ENCODE measurements at places on chromosomes 11 and 22. TPM values are rescaled to one million over a fixed set of nuclear protein-coding genes. Genes with fewer than 3 reads are reported as not detected.

Gene BIRC3
- 105 TPM for total RNA-seq

Gene DRD4
- 1.0 TPM for total RNA-seq

Gene ATL3
- total RNA-seq, result 21.0 TPM

Gene KRTAP5-1
- not detected for total RNA-seq

Gene NXPE1
- total RNA-seq, result not detected

Gene RIC3
- 6.3 TPM for total RNA-seq

Gene TRAF6
- 8.7 TPM for total RNA-seq

Gene ART1
- total RNA-seq, result not detected

Gene DSCAML1
- total RNA-seq, result 0.30 TPM

Gene CLMP
- 0.15 TPM for total RNA-seq

GRCh38 chr11:115126515-115127208 lies 377.6 kb downstream of the CADM1 start:
- no peaks in the 10 kb centered on the region for H3K4me1 ChIP-seq
- peaks cover 2% of the 10 kb centered on the region for H3K27me3 ChIP-seq
- H3K36me3 ChIP-seq, result no peaks in the 10 kb centered on the region

DNA sequence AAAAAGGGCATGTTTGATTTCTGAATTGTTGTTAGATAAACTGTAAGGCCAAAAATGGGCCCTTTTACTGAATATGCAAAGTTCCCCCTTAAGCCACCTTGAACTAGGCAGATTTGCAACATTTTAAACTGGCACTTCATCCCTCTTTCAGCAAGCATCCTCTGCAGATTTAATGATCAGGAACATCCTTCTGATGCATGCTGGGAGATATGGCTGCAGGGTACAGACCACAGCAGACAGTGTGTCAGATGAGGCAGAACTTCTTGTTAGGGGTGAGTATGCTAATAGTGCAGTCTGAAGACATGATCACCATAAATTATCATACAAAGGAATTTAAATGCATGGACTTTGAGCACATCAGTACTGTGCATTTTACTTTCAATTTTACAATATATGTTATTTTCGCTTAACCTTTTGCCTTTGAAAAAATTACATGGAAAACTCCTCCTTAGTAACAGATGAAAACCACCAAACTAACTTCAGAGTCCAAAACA lies 462.5 kb upstream of the ARHGAP42 start:
- H3K4me1 ChIP-seq, result no peaks in the 10 kb centered on the region
- H3K36me3 ChIP-seq, result no peaks in the 10 kb centered on the region
- no peak for DNase-seq
- H3K27ac ChIP-seq, result no peak overlapping the region

GRCh38 chr11:97354576-97354975 lies 964.8 kb downstream of the JRKL start:
- H3K36me3 ChIP-seq, result no peaks in the 10 kb centered on the region
- no peak overlapping the region for H3K27ac ChIP-seq
- no peaks in the 10 kb centered on the region for H3K4me1 ChIP-seq

DNA sequence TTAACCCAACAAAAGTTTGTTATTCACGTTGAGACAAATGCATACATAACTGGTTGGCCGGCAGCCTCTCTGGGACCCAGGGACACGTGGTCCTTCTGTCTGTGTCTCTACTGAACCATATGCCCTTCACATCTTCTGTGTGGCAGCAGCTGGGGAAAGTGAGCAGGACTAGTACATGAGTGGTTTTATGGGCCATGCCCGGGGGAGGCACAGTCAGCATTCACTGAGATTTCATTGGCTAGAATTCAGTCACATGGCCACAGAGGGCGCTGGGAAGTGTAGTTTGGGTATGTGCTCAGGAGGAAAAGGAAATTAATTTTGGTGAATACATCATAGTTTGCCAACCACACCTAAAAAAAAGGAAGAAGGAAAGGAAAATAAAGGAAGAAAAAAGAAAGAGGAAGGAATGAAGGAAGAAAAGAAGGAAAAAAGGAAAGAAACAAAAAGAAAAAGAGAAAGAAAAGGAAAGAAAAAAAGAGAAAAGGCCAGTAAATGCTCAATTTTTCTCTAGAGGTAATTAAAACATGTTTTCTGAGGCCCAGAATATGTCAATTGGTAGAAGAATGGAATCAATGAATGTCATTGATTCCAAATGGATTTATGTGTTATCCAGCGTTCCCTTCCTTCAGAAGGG lies 55.9 kb upstream of the KIRREL3 start:
- H3K27me3 ChIP-seq, result no peaks in the 10 kb centered on the region
- H3K36me3 ChIP-seq, result no peaks in the 10 kb centered on the region
- no peak overlapping the region for H3K27ac ChIP-seq

GRCh38 chr11:112610494-112610893 lies 349.8 kb upstream of the PLET1 start:
- H3K27me3 ChIP-seq, result peaks cover 4% of the 10 kb centered on the region
- H3K36me3 ChIP-seq, result no peaks in the 10 kb centered on the region
- DNase-seq, result no peak
- no peaks in the 10 kb centered on the region for H3K4me1 ChIP-seq

GRCh38 chr11:129973068-129973467 lies 29.6 kb downstream of the PRDM10 start:
- H3K27ac ChIP-seq, result no peak overlapping the region
- no peak overlapping the region for H3K4me3 ChIP-seq
- peaks cover 4% of the 10 kb centered on the region for H3K4me1 ChIP-seq
- H3K36me3 ChIP-seq, result no peaks in the 10 kb centered on the region

DNA sequence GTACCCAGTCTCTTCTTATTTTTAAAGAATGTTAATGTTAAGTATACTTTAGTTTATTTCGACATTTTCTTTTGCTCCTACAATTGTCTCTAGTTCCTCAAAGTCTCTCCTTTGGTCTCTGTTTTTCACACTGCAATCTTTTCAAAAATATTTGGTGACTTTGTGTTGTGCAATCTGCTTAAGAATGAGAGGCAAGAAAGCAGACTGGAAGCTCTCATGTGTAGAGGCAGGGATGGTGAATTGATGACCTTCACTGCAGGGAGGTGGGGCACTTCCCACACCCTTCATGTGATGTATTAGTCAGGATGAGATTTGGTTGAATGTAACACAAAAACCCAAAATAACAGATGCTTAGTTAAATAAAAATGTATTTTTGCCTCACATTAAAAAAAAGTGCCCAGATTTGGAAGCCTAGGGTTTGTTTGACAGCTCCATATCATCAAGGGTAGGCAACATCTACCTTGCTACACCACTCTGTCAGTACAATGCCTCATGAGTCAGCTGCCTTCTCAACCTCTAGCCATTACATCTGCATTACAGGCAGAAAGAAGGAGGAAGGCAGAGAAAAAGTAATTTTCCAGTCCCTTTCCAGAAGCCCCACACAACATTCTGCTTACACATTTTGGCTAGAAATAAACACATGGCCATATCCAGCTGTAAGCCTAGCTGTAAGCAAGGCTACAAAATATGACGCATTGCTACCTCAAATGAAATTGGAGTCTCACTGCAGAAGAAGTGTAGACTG lies 3.8 kb upstream of the MMP27 start:
- H3K4me3 ChIP-seq, result no peak overlapping the region
- no peaks in the 10 kb centered on the region for H3K4me1 ChIP-seq
- H3K36me3 ChIP-seq, result no peaks in the 10 kb centered on the region
- no peak overlapping the region for H3K27ac ChIP-seq
- no peak for DNase-seq

- no peaks in the 10 kb centered on the region for H3K27me3 ChIP-seq
- peaks cover 5% of the 10 kb centered on the region for H3K4me1 ChIP-seq
- no peaks in the 10 kb centered on the region for H3K36me3 ChIP-seq
- H3K4me3 ChIP-seq, result no peak overlapping the region
Observed at GRCh38 chr11:63719987-63720386, 38.7 kb downstream of the RTN3 start.

- H3K27me3 ChIP-seq, result no peaks in the 10 kb centered on the region
- no peak overlapping the region for H3K27ac ChIP-seq
- no peaks in the 10 kb centered on the region for H3K36me3 ChIP-seq
- no peak overlapping the region for H3K4me3 ChIP-seq
- no peak for DNase-seq
Observed at GRCh38 chr11:121669422-121669821, 216.7 kb upstream of the SORL1-AS1 start.

DNA sequence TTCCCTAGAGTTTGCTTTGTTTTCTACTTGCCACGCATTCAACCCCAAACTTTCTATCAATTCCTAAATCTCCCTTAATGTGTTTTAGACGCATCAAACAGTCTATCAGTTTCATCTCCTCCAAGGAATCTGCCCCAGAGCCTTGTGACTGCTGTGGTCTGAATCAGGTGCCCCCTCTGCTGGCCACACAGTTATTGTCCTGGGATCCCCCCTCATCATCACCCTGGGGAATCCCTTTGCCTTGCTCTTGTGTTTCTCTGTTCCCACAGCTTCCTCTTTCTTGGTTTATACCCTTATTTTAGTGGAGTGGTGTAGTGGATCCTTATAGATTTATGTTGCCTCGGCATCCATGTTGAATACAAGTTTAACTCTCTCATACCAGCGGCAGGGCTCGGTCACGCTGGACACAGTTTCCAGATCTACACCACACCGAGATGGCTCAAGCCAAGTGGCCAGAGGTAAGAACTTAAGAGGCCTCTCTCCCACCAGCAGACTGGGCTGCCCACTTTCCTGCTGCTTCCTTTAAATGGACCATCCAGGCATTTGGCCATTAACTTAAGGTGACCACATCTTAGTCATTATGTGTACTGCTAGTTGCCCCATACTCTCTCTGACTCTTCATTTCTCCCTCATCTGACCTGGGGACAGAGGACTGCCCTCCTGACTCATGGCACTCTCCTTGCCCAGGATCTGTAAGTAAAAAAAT lies 8.2 kb downstream of the UPB1 start:
- H3K27ac ChIP-seq, result no peak overlapping the region
- H3K4me3 ChIP-seq, result no peak overlapping the region
- peak; percentile 87 for DNase-seq
- no peaks in the 10 kb centered on the region for H3K36me3 ChIP-seq

DNA sequence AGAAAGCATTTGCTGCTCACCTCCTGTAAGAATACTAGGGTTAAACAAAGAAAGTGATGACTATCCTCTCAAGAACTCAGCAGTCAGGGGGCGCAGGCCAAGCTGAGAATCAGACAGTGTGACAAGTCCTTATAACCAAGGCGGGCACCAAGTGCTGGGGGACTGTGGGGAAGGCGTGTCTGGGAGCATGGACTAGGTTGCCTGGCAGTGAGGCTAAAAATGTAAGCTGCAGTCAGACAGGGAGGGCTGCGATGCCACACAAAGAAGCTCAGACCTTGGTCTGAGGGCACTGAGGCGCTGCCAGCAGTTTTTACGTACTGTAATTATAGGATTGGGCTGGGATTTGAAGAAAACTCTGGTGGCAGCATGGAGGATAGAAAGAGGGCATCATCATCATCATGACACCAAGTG lies 73.7 kb downstream of the FLI1 start:
- H3K4me3 ChIP-seq, result no peak overlapping the region
- H3K4me1 ChIP-seq, result peaks cover 15% of the 10 kb centered on the region
- H3K36me3 ChIP-seq, result peaks cover 41% of the 10 kb centered on the region
- no peak for DNase-seq
- no peaks in the 10 kb centered on the region for H3K27me3 ChIP-seq
- no peak overlapping the region for H3K27ac ChIP-seq

DNA sequence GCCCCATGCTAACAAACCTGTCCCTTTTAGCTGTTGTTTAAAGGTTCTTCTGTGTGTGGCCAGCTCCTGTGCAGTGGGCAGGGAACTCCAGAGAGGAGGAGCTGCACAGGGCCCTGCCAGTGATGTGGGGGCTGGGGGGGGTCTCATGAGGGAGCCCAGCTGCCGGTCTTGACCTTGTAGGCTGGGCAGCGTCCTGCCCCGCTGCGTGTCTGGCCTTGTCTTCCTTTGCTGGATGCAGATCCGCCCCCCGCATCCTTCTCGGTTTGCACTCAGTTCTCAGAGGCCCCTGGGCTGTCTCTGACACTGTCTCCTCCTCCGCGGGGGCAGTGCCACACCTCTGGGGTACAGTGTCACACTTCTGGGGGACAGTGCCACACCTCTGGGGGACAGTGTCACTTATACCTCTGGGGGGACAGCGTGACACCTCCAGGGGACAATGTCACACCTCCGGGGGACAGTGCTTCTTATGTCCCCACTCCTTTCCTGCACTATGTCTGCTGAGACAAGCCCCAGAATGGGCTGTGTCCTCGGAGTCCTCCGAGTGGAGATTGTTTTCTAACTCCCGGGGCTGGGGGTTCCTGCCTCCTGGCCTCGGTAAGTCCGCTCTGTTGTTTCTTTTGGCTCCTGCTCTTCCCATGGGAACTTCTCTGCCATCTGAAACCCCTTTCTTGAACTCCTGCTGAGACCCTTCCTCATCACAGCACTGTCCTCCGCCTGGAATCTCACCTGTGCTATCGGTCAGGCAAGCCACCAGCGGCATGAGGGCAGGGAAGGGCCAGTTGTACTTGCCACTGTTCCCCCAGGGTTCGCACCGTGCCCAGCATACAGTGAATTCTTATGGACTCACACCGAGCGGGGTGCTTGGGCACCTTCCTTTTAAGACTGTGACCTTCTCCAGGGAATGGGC lies 788.3 kb downstream of the TBC1D22A start:
- peaks cover 4% of the 10 kb centered on the region for H3K27me3 ChIP-seq
- no peak for DNase-seq
- H3K4me3 ChIP-seq, result no peak overlapping the region
- H3K27ac ChIP-seq, result no peak overlapping the region
- H3K4me1 ChIP-seq, result no peaks in the 10 kb centered on the region

DNA sequence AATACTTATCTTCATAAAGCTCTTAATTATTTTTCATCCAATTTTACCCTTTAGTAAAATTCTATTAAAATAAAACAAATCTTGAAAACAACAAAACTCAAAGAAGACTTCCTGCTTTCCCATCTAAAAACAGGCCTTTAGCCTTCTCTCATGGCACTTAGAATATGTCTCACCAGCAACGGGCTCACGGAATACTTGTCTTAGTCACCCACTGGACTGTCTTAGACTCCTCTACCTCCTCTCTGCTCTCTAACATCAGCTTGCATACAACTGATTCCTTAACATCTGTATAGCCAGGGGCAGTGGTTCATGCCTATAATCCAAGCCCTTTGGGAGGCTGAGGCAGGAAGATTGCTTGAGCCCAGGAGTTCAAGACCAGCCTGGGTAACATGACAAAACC lies 13.7 kb downstream of the HPS5 start:
- H3K4me3 ChIP-seq, result no peak overlapping the region
- peaks cover 32% of the 10 kb centered on the region for H3K36me3 ChIP-seq
- peaks cover 7% of the 10 kb centered on the region for H3K4me1 ChIP-seq
- H3K27ac ChIP-seq, result no peak overlapping the region
- no peak for DNase-seq

DNA sequence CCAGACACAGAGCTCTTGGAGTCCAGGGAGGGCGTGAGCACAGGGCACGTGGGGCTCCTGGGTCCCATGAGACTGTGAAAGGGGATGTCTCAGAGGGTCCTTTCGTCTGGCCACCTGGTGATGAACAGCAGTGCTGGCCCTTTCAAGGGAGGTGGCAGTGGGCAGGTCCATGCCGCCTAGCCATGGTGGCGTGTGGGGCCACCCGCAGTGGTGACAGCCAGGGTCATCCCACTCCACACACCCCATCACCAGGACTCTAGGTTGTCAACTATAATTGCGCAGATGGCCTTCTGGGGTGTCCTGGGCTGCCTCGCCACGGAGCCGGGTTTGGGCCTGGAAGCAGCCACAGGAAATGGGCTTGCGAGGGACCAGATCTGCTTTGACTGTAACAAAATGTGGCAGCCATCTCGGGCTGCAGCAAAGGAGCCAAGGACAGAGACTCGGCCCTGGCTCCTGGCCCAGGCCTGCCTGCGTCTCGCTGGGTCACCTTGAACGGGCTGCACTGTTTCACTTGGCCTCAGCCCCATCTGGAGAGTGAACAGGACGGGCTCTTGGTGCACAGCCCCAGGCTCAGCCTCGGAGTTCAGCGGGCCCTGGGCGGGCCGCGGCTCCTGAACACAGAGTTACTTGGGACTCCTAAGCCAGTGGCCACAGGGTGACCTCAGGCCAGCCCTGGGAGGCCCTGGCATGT lies 1350.5 kb downstream of the BRD1 start:
- no peak overlapping the region for H3K27ac ChIP-seq
- no peaks in the 10 kb centered on the region for H3K4me1 ChIP-seq

Data from activated naive CD4-positive, alpha-beta T cell treated with anti-CD3 and anti-CD28 coated beads for 36 hours (primary cell).